ENCODE measurements at places on chromosomes 4 and X. TPM values are rescaled to one million over a fixed set of nuclear protein-coding genes. Genes with fewer than 3 reads are reported as not detected.

Gene ADGRG2
- total RNA-seq, result 0.20 TPM

GRCh38 chrX:86946569-86946968, 571.0 kb upstream of the KLHL4 start:
- peak; percentile 23 for DNase-seq

- no peak for DNase-seq
Measured at GRCh38 chr4:16029886-16030285, 53.9 kb downstream of the PROM1 start.

- no peak for DNase-seq
Measured at GRCh38 chr4:40507977-40508376, 121.7 kb downstream of the RBM47 start.

- DNase-seq, result no peak
Measured at GRCh38 chr4:5703831-5704230, 4.5 kb downstream of the EVC2 start.

DNA sequence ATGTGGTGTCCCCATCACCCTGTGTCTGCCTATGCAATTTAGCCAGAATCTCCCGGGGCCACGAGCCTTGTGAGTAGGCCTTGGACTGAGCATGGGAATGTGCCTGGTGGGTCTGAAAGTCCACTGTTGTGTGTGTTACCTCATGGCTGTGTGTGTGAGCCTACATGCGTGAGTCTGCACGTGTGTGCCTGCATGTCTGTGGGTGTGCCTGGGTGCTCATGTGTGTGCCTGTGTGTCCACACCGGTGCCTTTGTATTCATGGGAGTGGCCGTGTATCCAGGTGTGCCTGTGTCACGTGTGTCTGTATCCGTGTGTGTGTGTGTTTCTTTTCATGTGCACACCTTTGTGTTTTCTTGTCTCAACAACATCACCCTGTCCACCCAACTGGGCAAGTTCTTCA, 14.2 kb downstream of the ATP5ME start:
- DNase-seq, result no peak

- DNase-seq, result peak; percentile 13
Measured at GRCh38 chrX:100928660-100929613, at the start of gene XKRX. TSS of gene XKRX (minus strand) at chrX:100928917. CDS start at chrX:100928304, 613 bp downstream.

- DNase-seq, result no peak
Measured at GRCh38 chrX:13092455-13092941, 48.1 kb upstream of the FAM9C start.

- no peak for DNase-seq
Measured at GRCh38 chr4:165151734-165152133, 39.1 kb upstream of the TMEM192 start.

DNA sequence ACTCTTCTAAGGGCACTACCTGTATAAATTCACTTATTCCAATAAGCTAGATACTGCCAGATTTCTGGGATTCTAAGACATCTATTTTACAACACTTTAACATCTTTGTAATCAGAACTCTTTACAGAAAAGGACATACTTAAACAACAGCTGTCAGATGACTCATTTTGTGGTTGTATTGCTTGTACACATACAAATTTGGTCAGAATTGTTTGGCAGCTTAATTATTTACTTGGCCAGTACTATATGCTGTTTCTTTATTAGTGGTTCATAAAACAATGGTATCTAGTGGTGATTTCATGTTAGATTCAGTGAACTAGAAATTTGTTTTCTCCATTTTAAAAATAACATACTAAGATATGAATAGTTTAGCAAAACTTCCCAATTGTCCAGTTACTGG, 27.2 kb downstream of the PALLD start:
- DNase-seq, result no peak

GRCh38 chrX:130974323-130974722, 71.3 kb upstream of the ENOX2 start:
- no peak for DNase-seq

DNA sequence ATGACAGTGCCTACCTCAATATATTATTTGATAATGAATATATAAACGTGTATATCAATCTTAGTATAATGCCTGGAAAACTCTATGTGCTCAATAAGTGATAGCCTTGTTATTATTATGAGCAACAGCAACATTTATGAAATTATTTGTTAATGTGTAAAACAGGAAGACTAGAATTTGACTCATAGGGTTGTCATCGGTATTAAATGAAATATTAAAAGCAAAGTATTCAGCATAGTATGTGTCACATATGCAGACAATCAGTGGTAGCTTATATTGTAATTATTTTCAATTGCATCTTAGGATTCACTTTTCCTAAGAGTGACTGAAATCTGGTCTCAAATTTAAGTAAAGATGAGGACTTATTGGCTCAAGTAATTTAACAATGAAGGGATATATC, 24.6 kb downstream of the SPANXD start:
- no peak for DNase-seq

DNA sequence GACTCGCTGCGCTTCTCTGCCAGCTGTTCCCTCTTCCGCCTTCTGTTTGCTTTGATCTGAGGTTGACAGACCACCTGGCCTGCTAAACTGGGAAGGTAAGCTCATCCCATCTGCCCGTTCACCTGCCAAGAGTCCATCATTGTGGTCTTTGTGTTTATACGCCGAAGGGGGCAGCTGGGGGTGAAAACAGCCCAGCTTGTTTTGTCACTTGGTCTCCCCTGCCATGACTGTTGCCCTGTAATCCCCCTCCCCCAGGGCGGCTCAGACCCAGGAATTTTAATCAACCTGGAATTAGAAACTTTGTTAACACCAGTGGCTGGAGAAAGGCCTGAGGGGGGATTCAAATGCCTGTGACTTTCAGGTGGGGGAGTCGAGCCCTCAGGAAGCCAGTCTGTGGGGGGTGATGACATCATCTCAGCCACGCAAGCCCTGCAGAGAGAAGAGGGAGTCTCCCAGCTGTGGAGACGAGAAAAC, 333.3 kb downstream of the BCOR start:
- DNase-seq, result no peak
